HCT116 (cell line): ENCODE measurements at places on chromosomes 6 and 20. TPM values are rescaled to one million over a fixed set of nuclear protein-coding genes. Genes with fewer than 3 reads are reported as not detected.

GRCh38 chr6:139510040-139510790 lies 135.8 kb upstream of the CITED2 start:
- no peak for DNase-seq

GRCh38 chr6:118124851-118125250 lies 217.8 kb downstream of the SLC35F1 start:
- no peak for DNase-seq

GRCh38 chr6:11278207-11278559 lies 45.7 kb upstream of the NEDD9 start:
- DNase-seq = no peak

- DNase-seq = no peak
These were observed 18.2 kb downstream of the TMEM242 start for GRCh38 chr6:157304899-157305663.

- no peak for DNase-seq
These were observed 231.0 kb upstream of the EYS start for GRCh38 chr6:65938000-65938399.

The ARID1B gene
- total RNA-seq = 35.6 TPM

The ACOT13 gene
- total RNA-seq = 33.5 TPM

The APCDD1L gene
- total RNA-seq = not detected

The CST7 gene
- total RNA-seq = not detected

The GPR63 gene
- 3.5 TPM for total RNA-seq

The EBF4 gene
- total RNA-seq = 11.4 TPM
